CD4-positive, alpha-beta T cell (primary cell): ENCODE measurements at places on chromosomes 1 and 21.

DNA sequence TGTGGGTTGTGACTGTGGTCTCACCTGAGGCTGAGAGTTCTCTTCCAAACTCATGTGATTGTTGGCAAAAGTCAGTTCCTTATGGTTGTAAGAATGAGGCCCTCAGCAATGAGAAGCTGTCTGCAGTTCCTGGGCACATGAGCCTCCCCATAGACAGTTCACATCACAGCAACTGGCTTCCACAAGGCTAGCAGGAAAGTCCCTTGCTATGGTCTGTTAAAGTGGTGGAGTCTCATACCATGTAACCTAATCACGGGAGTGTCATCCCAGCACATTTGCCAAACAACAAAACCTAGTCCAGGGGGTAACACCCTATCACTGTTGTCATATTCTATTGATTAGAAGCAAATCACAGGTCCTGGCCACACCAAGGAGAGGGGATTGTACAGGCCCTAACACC, 163.8 kb downstream of the BACH1 start:
- DNase-seq = no peak

DNA sequence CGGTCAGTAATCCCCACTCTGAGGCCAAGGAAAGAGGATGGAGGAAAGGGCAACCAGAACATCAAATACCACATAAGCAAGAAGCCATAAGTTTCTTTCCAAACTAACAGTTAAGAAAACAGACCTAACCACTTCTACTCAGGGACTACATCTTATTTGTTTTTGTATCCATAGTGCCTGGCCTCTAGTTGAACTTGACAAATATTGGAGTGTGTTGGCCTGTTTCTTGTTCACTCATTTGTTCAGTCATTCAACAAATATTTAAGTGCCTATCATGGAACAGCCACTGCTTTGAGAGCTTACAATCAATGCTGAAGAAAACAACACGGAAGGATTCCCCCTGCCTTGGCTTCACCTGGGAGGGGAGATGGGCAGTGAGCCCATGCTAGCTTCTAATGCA, 69.7 kb downstream of the ST6GALNAC3 start:
- DNase-seq = no peak

DNA sequence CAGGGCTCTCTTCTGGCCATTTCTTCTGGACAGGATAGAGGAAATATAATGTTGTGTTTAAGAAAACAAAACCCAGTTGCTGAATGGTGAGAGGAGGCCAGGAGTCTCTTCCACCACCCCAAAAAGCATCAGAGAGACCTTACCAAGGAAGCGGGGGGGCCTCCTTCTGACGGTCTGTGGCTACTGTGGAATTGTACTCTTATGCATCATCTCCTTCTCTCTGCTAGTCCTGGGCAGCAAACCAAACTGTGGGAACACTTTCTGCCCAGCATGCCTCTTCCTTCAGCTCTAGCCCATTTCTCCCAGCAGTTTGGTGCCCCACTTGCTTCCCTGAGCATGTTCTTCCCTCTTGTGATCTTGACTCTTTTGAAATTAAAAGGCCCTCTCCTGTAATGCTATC, 157.7 kb downstream of the HHIPL2 start:
- no peak for DNase-seq

GRCh38 chr1:200979574-200980451, 43.7 kb downstream of the KIF21B start:
- peak; percentile 72 for DNase-seq

GRCh38 chr1:45456531-45456930, 34.4 kb downstream of the TESK2 start:
- DNase-seq = no peak
